ENCODE measurements at places on chromosomes 6 and 20.

- no peak for DNase-seq
Measured at GRCh38 chr6:66814156-66814555, 1107.1 kb upstream of the EYS start.

DNA sequence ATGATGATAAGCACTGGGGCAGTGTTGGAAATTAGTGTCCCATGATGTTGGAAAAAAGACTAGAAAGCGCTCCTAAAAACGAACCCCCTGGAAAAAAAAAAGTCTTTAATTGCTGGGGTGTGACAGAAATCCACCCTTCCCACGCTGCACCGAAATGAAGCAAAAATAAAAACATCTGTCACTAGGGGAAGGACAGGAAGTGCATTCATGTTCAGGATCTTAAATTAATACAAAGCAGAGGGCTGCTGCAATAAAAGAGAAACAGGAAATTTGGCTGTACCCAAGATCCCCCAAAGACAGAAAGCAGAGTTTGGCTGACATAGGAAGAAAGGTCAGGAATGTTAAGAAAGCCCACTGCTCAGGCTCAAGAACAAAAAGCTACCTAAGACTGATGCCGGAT, 333.9 kb downstream of the TBC1D32 start:
- no peak for DNase-seq

DNA sequence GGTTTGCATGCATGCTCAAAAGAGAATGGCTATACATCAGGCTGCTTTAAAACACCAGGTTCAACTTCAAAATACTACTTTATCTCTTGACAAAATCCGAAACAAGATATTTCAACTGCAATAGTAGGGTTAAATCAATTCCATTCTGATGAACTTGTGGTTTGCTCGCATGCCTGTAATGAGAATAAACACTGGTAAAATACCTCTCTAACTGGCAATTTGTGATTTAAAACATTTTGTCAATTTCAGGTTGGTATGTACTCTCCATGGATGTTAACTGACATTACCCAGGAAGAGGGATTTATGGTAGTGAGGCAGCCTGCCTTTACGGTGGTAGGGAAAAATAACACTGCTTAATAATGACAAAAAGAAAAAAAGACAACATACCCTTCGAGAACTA, 74.4 kb downstream of the MBOAT1 start:
- DNase-seq, result no peak

DNA sequence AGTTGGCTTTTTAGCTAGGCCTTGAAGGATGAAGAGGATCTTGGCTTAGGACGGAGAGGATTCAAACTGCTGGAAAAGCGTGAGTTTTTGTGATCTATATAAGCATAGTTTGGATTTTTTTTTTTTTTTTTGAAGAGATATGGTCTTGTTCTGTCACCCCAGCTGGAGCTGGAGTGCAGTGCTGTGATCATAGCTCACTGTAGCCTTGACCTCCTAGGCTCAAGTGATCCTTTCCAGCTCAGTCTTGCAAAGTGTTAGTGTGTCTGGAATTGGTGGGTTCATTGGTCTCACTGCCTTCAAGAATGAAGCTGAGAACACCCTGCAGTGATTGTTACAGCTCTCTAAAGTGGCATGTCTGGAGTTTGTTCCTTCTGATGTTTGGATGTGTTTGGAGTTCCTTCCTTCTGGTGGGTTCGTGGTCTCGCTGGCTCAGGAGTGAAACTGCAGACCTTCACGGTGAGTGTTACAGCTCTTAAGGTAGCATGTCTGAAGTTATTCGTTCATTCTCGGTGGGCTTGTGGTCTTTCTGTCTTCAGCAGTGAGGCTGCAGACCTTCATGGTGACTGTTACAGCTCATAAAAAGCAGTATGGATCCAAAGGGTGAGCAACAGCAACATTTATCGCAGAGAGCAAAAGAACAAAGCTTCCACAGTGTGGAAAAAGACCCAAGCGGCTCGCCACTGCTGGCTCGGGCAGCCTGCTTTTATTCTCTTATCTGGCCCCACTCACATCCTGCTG, 37.5 kb upstream of the NUP153 start:
- DNase-seq, result no peak

GRCh38 chr20:51272401-51272800, 249.5 kb upstream of the KCNG1 start:
- DNase-seq, result no peak

GRCh38 chr6:41939848-41940758, 1.5 kb downstream of the CCND3 start:
- no peak for DNase-seq

DNA sequence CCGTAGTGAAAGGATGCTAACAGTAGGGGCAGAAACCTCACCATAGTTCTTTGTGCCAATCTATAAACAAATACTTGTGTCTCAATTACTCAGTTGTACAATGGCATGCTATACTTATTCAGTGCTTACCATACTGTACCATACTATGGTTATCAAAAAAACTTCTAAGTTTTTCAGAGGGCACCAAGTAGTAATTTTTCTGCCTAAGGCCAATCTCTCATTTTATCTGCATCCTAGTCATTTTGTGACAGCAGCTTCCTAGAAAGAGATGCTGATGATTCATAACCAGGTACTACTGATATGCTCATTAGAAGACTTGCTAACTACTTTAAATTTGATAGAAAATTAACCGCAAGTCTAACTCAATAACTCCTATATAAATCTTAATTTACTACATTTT, 42.9 kb downstream of the TMEM244 start:
- DNase-seq, result no peak

DNA sequence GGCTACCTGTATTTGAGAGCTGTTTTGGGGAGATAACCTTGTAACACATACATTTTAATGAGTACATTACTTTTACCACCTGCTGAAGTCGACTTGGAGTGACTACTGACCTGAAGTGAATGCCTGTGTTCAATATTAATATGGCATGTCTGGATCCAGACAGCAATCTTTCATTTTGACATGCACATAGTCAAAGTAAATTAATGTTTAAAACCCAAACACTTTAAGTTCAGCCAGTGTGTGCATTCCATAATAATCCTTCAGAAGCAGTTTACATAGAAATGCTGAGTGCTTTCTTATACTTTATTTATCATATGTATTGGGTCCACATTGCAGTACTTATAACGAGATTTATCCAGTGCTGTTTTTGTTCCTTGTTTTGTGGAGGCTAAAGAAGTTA, 38.0 kb downstream of the CDKAL1 start:
- no peak for DNase-seq

DNA sequence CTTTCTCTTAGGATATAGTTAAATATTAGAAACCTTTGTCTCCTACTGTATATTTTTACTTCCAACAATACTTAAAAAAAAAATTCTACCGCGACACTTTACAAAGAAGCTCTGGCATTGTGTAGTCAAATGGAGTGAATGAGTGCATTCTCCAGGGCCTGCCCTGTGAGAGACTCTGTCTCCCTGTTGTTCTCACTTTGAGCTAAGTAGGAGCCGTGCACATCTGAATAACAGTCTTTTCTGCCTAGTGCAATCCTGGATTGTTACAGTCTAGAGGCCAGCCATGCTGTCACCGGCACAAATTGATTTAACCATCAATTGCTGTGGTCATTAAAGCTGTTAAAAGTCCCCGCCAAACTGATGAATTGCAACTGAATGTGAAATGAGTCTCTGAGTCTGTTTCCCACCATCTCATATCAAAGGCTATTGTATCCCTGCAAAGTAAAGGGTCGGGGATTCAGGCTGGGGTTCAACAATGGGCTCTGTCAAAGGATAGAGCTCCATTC, 156.0 kb downstream of the RFPL4B start:
- no peak for DNase-seq

Data from T-helper 9 cell (primary cell).